Stimulated activated CD8-positive, alpha-beta memory T cell treated with anti-CD3 and anti-CD28 coated beads, Interleukin-15, amount 100 ng/mL, for 24 hours (primary cell): ENCODE measurements at places on chromosomes 7 and 10.

DNA sequence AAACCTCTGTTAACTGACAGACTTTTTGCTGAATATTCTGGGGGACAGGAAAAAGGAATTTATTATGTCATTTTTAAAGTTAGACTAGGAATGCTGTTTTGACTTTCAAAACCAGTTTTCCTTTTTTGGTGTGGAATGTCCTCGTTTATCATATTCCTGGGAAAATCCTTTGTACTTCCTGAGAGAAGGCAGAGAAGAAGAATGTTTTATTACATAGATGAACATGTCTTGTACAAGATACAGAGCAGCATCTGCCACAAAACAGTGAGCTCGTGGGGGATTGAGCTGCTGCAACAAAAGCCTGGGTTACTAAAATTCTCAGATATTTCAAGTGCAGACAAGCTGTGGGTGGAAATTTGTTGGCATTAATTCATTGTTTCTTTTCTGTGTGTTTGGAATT is 20.2 kb downstream of the MCU start:
- no peak for DNase-seq

GRCh38 chr7:49839863-49840645 is 66.6 kb downstream of the VWC2 start:
- DNase-seq: no peak

GRCh38 chr7:47350425-47350824 is 231.5 kb downstream of the TNS3 start:
- no peak for DNase-seq

GRCh38 chr7:147197006-147197405 is 1080.4 kb downstream of the CNTNAP2 start:
- DNase-seq: no peak

GRCh38 chr7:41219276-41219675 is 483.6 kb downstream of the INHBA start:
- no peak for DNase-seq

DNA sequence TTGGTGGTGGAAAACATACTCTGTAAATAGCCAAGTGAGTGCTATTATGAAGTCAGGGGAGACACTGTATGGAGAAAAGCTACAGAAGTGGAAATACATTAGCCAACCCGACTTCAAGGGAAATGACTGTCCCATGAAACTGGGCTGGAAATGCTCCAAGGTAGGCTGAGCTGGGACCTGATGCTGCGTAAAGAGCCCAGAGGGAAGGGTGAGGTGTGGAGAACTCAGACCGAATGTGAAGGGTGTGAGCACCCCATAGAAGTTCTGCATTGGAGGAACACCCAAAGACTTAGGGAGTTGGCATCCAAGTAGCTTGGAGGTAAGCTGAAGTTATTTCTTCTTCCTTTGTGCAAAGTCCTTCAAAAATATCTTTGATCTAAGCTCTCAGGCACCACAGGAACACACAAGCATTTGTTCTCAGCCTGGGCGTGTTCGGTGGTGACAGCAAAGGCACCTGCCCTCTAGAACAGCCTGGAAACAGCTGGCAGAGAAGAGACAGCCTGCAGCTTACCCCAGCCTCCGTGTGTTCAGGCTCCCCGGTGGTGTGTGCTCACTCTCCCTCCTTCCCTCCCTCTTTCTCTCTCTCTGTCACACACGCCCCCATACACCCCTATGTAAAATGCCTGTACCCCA is 19.1 kb upstream of the GJD4 start:
- no peak for DNase-seq

DNA sequence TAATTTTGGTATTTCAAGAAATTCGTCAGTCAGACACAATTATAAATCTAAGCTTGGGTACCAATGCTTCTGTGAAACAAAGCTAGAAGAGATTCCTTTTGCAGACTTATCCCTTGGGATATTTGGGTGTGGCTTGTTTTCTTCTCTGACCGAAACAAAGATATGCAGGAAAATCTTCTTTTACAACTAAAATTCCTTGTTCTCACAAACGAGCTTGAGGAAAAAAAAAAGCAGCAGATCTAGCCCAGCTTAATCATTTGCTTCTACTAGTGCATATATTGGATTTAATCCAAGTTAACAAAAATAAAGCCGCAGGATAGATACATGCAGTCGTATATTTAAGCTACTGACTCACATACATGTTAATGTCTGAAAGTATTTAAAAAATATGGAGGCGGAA is 104.2 kb downstream of the PRTFDC1 start:
- no peak for DNase-seq

DNA sequence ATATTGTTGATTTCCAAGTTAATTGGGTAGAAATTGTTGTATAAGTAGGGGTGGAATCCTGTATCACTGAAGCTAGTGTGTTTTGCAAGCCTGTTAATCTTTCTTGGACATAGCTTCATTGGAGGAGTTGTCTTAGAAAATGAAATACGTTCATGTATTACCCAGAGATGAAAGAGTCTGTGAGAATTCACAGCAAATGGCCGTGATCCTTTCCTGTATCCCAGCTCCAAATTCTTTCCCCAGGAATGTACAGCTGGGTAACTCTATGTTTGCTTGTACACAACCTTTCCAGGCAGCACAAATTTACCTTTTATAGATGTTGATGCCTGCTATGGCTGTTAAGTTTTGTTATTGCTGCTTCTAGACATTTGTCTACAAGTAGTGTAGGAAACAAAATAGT is 18.7 kb downstream of the MYPN start:
- no peak for DNase-seq

- DNase-seq: no peak
Measured at GRCh38 chr10:120613180-120613579, 156.2 kb downstream of the PLPP4 start.

GRCh38 chr7:33916357-33917081 is 11.2 kb downstream of the BMPER start:
- no peak for DNase-seq

DNA sequence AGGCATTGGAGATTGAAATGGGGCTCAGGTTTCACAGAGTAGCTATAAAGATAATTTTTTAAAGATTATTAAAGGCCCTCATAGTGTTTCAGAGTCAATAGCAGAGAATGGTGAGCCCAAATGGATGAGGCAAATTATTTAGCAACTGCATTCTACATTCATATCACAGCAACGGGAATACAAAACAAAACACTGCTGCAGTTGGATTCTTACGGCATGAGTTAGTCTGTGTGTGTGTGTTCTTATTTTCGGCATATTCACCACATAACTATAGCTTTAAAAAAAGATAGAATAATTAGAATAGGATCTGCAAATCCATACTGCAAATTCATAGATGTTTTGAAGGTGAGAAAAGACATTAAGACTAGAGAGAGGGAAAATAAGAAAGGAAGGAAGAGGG is 66.0 kb downstream of the SUGCT start:
- no peak for DNase-seq

GRCh38 chr7:143145-143751 is 49.1 kb upstream of the FAM20C start:
- no peak for DNase-seq

GRCh38 chr10:86363833-86364490 is 2.6 kb downstream of the GRID1 start:
- no peak for DNase-seq

GRCh38 chr7:1498370-1499305 is 5.6 kb downstream of the INTS1 start:
- no peak for DNase-seq

DNA sequence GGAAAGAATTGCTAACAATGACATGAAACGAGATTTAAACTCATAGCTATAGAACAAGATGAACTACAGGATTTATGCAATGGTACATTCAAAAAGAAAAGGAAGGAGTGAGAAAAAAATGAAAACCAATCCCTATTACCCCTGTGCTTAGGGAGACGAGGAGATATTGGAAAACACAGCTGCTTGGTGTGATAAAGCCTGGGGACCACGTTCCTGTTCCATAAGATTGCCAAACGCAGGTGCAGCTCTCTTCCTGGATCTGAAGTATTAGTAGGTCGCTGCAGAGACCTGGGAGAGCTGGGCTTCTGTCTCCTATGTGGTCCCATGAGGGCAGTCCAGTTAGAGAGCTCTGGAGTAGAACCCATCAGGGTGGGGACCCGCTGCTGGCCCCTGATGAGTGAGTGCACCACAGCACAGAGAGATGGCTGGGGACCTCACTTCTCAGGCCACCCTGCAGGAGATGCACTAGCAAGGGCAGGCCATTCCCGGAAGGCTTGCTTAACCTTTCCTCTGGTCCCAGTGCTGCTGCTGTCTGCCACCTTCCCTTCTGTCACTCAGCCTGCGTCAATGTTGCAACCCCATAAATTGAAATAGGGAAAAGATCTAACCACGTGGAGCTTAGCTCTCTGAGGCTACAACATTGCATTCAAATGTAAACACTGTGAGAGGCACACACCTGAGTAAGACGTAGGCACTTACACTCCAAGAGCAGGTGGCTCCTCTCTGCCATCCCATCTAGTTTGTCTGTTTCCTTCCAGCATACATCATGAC is 57.9 kb downstream of the MTPN start:
- no peak for DNase-seq
